Large intestine (tissue), 12 donors: ENCODE measurements at places on chromosomes 1 and 21.

- DNase-seq: no peak
These were observed 16.5 kb upstream of the RYR2 start for GRCh38 chr1:237025358-237026074.

GRCh38 chr1:60583696-60584095 is 498.7 kb upstream of the NFIA start:
- DNase-seq: no peak

DNA sequence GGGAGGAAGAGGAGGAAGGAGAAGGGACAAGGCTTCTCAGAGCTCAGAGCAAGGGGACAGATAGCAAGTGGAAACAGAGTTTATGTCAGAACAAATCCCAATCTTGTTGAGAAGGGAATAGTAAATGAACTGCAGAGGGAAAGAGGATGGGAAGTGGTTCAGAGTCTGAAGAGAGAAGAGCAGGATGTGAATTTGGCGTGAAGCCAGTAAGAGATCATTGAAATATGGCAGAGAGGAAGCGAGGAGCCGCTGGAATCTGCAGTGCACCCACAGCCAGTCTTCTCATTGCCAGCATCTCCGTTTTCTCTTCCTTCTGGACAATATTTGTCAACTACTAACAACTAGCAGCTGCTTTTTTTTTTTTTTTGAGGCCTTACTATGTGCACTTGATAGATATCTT is 19.1 kb downstream of the OLFML3 start:
- DNase-seq: no peak

DNA sequence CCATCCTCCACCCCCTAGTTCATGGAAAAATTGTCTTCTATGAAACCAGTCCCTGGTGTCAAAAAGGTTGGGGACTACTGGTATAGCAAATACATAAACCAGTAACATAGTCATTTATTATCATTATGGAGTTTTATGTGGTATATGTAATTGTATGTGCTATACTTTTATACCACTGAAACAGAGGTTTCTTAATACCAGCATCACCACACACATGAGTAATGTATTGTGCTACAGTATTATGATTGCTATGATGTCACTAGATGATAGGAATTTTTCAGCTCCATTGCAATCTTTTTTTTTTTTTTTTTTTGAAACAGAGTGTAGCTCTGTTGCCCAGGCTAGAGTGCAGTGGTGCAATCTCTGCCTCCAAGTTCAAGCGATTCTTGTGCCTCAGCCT is 5.7 kb upstream of the PAXBP1 start:
- no peak for DNase-seq

DNA sequence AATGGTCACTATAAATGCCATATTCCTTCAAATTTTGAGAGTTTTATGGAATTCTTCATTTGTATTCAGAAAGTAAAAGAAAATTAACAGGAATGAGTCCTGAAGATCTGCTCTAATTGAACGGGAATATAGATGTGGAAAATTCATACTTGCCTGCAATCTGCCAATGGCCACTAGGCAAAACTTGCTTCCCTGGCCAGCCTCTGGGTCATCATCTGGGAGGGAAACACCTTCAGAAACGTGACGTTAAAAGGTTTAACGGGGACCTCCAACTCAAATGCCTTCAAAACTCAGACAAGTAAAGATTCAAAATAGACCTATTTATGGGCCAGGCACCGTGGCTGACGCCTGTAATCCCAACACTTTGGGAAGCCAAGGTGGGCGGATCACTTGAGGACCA is 21.7 kb upstream of the CTSK start:
- no peak for DNase-seq

DNA sequence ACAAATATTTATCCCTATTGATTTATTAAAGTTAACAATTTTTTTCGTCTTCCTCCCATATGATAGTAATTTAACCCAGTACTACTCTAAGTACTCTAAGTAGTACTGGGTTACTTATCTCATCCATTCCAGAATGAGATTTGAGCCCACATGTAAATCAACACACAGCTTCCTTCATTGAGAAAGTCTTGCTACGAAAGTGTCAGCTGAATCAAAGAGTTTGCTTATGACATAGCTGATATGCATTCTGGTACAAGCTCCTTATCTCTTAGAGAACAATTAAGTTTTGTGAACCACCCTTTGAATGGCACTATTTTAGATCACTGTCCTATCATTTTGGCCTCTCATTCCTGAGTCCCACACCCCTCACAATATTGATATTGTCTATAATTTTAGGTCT is 2.4 kb upstream of the SLC44A3 start:
- peak; percentile 43 for DNase-seq

DNA sequence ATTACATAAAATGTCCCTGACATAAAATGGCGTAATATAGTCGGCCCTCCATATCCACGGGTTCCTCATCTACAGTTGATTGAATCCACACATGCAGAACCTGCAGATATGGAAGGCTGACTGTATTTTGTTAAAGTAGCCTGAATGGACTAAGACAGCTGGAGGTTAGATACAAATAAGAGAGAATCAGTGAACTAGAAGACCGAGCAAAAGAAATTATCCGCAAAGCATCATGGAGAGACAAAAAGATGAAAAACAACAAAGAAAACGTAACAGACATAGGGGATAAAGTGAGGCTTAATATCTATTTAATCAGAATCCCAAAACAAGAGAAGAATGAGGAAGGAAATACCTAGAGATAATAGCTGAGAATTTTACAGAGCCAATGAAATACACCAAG is 20.3 kb downstream of the LTN1 start:
- no peak for DNase-seq

DNA sequence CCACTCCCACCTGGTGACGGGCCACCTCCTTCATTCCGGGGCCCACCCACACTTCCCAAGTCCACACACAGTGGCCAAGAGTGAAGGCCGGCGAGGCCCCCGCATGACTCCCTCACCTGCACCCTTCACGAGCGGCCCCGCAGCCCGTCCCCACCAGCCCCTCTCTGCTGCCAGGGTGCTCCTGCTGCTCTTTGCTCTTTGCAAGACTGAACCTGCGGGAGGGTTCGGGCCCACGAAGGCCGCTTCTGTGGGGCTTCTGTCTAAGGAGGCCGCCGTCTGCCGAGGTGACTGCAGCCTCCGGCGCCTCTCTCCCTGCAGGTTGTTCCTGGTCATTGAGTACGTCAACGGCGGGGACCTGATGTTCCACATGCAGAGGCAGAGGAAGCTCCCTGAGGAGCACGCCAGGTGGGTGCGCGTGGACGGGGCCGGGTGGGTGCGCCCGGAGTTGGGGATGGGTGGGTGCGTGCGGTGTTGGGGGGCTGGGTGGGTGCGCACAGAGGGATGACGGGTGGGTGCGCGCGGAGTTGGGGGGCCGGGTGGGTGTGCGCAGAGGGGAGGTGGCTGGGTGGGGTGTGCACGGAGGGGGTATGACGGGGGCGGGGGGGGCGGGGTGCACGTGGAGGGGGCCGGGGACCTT is 25.3 kb downstream of the FAAP20 start:
- no peak for DNase-seq

DNA sequence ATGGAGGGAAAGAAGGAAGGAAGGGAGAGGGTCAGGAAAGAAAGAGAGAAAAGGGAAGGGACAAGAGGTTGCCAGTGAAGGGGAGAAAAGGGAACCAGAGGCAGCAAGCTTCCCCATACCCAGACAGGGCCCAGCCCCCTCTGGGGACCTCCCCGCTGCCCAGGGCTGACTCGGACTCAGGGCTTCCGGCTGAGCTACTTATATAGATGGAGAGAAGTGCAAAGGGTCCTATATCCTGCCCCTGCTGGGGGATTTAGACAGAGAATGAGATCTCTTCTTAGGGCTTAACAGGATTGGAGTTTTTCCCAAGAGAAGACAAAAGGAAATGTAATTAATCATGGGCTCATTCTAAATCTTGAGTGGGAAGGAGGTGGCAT is at the start of gene ETV3L:
Gene ETV3L (minus strand): TSS at position 176 of the 377 bp plus-strand sequence. CDS start 285 bp downstream, outside the sequence.
- DNase-seq: no peak

DNA sequence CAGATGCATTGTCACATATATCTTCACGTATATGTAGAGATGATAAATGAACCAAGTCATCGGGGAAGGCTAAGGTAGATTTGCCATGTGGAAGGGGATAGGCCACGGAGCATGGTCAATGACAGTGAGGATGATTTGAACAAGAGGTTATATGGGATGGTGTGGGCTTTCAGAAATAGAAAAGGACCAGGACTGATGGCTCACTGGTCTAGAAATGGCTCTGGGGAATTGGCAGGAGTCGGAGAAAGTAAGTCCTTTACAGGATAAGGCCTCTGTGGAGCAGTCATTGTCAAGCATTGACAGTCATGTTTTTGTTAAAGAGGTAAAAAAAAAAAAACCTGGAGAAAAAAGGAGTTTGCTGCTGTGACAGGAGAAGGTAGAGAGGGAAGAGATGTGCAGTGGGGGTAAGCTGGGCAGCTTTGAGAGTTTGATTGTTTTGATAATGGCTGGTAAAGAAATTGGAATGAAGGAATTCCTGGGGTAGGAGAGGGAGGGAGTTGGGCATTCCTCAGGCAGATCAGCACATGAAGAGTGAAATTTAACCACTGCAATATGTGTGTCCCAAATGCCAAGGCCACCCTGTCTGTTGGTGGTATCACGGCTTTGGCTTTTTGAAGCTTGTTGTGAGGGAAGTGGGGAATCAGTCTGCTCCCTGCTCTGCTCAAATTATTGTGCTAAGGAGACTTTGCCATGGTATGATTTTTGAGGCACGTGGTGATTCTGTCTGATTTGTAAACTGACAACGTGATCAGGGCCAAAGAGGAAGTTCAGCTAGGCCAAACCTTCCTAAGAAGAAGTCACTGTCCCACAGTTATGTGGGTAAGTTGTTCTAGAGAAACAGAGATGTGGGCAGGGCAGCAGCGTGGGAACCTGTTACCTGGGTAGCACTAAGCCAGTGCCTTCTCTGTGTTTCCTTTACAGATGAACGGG is 26.0 kb downstream of the MACF1 start:
- DNase-seq: no peak

DNA sequence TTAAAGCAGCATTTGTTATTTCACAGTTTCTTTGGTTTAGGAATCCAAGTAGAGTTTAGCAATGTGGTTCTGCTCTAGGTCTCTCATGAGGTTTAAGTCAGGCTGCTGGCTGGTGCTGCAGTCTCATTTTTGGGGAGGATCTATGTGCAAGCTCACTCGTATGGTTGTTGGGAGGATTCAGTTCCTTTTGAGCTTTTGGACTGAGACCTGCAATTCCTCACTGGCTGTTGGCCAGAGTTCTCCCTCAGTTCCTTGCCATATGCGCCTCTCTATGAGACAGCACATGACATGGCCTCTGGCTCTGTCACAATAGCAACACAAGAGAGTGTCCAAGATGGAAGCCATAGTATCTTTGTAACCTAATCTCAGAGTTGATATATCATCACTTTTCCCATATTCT is 91.0 kb downstream of the OLFML2B start:
- DNase-seq: no peak
